Activated naive CD4-positive, alpha-beta T cell treated with anti-CD3 and anti-CD28 coated beads, Interleukin-2, amount 50 U/mL, for 72 hours (primary cell): ENCODE measurements at places on chromosomes 13 and 19.

GRCh38 chr19:51142119-51142518 is at the start of gene SIGLEC7:
Gene SIGLEC7 (plus strand): TSS chr19:51142301. CDS start chr19:51142370, 69 bp downstream.
- no peak for DNase-seq

GRCh38 chr13:44311011-44311780 is 62.4 kb upstream of the SERP2 start:
- DNase-seq: no peak

DNA sequence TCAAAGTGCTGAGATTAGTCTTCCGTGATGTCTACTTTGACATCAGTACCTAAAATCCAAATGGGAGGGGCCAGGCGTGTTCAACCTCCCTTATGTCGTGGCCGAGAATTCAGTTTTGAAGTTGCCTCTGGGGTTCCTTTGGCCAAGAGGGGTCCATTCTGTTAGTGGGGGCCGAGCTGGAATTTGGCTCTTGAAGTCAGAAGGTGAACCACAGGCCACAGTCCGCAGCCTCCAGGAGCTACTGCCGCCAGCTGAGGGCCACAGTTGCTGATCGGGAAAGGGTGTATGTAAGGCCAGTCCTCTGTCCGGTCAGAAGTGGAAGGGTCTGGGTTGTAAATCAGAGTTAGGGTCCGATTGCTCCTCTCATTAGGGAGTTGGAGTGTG is 31.0 kb downstream of the ATP11A start:
- DNase-seq: no peak

- no peak for DNase-seq
Measured at GRCh38 chr13:29901710-29902631, 51.6 kb upstream of the UBL3 start.

- DNase-seq: no peak
Measured at GRCh38 chr13:45456196-45456972, 8.4 kb upstream of the COG3 start.

GRCh38 chr13:33453936-33454335 is 168.4 kb upstream of the STARD13 start:
- DNase-seq: no peak

GRCh38 chr13:68078874-68079273 is 848.7 kb upstream of the PCDH9 start:
- no peak for DNase-seq

- no peak for DNase-seq
Measured at GRCh38 chr19:4267901-4268815, 10.9 kb upstream of the SHD start.

DNA sequence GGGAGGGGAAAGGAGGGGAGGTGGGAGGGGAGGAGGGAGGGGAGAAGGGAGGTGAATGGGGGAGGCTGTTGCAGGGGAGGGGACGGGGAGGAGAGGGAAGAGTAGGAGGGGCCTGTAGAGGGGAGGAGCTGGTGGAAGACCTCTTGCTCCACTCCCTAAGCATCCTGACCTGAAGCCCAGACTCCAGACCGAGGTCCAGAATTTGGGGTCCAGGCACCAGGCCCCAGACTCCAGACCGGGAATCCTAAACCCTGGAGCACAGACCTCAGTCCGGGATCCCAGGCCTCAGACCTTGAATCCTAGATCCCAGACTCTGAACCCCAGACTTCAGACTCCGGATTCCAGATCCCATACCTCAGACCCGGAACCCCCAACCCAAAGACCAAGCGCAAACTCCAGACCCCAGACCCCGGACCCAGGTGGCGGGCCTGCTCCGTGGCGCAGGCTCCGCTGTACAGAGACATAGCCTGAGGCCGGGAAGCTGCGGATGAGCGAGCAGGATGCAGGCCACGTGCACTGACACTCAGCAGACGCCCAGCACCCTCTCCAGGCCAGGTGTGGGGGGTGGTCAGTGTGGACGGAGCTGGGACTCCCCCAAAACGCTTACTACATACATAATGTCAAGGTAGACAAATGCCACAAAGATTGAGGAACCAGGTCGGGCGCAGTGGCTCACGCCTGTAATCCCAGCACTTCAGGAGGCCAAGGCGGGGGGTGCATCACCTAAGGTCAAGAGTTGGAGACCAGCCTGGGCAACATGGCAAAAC is 710 bp upstream of the BTBD2 start:
- DNase-seq: no peak

- DNase-seq: no peak
Measured at GRCh38 chr13:101139081-101139480, 277.2 kb downstream of the NALCN start.

DNA sequence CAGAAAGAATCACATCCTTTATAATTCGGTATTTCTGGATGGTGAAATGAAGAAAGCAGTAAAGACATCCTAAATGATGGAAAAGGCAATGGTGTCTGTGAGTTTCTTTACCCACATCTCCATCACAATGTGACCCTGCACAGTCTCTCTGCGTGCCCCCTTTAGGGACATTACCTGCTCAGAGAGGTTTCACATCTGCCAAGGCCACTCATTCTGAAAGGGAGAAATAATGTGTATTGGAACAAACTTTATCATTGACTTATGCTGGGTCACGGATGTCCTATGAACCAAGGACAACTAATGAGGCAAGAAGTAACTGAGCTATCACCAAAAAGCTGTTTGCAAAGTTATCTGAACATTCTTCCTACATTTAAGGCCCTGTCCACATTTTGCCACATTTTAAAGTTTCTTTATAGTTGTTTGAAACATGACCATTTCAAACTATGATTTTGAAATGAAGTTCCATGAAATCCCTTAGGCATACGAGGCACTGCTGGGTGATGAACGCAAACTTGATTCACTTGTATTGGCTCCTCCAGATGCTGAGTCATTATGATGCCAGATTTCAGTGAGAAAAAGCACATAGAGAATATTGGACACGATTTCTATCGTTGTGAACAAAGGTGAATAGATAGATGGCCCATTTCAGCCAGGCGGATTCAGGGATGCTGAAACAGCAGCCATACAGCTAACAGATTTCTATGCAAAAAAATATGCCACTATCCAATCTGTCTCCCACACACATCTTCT is 63.5 kb upstream of the HMGB1 start:
- no peak for DNase-seq

DNA sequence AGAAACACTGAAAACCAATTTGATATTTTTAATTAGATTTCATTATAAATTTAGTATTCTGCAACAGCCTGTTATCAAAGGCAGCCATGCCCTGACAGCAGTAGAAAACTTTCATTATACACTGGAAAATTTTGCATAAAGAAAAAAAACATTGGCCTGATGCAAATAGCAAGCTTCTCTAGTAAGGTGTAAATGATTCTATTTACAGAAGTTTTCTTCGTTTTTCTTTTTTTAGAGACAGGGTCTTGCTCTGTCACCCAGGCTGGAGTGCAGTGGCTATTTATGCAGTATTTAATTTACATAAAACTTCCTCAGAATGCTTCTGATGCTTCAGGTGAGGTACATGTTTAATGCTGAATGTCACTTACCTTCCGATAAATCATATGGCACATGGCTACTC is 67.0 kb downstream of the ABCC4 start:
- DNase-seq: no peak

GRCh38 chr13:61339054-61339621 is 76.5 kb downstream of the PCDH20 start:
- DNase-seq: no peak

DNA sequence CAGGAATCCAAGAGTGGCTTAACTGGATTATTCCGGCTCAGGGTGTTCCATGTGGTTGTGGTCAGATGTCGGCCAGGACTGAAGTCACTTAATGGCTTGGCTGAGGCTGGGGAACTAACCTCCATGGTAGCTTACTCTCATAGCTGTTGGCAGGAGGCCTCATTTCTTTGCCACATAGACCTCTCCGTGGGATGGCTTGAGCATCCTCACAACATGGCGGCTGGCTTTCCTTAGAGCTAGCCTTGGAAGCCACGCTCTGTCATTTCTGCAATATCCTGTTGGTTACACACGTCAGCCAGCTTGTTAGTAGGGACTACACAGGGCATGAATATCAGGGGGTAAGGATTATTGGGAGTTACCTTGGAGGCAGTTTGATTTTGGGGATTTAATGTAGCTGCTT is 5.1 kb downstream of the CRX start:
- no peak for DNase-seq

DNA sequence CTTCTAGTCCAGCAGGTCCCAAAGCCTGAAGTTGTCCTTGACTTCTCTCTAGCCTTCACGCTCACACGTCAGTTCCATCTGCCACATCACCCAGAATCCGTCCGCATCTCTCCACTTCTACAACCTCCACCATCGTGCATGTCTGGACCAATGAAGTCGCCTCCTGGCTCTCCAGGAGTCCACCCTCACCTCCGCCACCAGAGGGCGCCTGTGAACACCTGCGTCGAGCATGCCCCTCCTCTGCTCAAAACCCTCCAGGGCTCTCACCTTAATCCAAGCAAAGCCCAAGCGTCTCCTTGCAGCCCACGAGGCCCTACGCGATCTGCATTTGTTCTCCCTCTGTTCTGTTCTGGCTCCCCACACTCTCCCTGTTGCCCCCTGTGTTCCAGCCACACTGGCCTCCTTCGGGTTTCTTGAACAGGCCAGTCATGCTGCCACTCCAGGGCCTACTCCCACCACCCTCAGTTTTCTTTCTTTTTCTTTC is 3.7 kb downstream of the USHBP1 start:
- peak; percentile 88 for DNase-seq

DNA sequence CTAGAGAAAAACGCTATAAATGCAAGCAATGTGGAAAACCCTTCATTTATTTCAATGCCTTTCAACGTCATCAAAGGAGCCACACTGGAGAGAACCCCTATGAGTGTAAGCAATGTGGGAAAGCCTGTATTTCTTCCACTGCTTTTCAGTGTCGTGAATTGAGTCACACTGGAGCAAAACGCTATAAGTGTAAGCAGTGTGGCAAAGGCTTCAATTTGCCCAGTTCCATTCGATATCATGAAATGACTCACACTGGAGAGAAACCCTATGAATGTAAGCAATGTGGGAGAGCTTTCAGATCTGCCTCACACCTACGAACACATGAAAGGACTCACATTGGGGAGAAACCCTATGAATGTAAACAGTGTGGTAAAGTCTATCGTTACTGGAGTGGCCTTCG is 27.4 kb downstream of the ZNF20 start:
- DNase-seq: no peak

- no peak for DNase-seq
Measured at GRCh38 chr19:18107235-18107634, 9.7 kb downstream of the MAST3 start.

DNA sequence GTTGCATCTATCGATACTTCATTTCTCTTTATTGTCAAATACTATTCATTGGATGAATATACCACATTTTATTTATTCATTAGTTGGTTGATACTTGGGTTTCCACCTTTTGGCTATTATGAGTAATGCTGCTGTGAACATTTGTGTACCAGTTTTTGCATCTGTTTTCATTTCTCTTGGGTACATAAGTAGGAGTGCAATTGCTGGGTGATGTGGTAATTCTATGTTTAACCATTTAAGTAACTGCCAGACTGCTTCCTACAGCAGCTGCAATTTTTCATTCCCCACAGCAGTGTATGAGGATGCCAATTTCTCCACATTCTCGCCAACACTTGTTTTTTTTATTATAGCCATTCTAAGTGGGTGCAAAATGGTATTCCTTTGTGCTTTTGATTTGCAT is 2.6 kb downstream of the KCNJ14 start:
- DNase-seq: no peak

DNA sequence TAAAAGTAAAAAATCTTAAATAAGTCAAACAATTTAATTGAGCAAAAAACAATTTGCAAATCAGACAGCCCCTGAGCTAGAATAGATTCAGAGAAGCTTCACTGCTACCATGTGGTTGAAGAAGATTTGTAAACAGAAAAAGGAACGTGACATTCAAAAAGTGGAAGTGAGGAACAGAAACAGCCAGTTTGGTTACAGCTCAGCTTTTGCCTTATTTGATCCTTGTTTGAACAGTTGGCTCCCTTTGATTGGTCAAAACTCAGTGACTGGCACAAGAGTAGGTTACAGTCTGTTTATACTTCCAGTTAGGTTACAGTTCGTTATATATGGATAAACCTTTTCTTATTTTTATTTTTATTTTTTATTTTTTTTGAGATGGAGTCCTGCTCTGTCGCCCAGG is 5.8 kb downstream of the ZNF221 start:
- no peak for DNase-seq

DNA sequence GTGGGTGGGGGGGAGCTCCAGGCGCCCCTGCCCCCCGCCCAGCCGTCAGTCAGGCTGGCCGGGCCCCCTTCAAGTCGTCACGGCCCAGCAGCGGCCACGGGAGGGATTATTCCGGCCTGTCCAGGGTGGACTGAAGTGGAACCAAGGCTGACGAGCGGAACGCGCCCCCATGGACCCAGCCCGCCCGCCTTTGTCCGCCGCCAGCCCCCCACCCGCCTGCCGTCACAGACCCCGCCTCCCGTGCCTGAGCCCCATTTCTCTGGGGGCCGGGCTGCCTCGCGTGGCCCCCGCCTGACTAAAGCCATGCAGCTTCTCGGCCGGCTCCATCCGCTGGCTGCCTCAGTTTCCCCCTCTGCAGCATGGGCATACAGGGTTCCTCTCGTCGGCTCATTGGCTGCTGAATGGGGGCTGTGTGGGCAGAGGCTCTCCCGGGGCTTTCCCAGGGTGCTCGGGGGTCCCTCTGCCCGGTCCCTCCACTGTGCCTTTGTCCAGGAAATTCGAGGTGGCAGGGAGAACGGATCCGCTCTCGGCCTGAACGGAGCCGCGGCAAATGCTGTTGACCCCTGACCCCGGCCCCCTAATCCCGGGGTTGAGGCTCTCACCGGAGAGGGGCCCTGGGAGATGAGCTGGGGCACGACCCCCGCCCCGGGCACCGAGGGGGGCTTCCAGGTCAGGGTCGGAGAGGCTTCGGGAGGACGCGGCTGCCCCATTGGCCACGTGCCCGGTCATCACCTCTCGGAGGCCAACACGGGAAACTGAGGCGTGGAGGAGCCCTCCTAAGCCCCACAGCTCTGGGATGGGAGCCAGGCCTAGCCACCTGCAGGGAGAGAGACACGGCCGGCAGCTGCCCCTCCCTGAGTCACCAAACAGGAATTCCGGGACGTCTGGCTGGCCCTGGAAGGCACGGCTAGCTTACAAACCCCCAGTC is 27.4 kb downstream of the EFNA2 start:
- no peak for DNase-seq

DNA sequence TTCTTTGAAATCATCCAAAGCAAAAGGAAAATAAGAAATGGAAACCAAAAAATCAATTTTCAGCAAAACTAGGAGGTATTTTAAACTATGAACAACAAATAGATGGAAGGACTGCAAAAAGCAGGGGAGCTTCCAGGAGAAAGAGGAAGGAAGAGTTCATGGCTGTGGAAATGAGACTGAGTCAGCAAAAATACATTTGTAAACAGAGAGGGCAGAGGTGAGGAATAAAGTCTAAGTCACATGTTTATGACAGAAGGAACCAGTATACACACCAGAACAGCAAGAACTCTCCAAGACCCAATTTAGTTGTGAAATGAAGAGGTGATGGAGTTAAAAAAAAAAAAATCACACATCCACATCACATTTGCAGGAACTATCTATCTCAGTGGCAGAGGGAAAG is 69.6 kb downstream of the RNASEH2B start:
- no peak for DNase-seq

DNA sequence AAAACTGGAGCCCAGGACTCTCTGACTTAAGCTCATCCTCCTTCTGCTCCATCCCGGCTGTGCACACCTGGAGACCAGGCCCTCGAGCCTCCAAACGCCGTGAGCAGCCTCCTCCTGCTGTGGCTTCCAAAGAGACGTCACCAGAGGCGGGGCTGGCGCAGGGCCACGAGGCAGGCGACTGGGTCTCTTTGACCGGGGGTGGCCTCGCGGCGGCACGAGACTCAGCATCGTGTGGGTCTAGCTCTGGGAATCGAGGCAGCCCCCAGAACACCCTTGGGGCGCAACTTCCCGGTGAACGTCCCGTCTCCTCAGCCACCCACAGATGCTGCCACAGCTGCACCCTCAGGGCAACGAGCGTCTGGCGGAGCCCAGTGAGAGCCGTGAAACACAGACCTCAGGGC is 22.8 kb downstream of the RASA3 start:
- DNase-seq: no peak

GRCh38 chr19:12052497-12053169 is at the start of gene ZNF878:
Gene ZNF878 (minus strand): TSS chr19:12052961. CDS start chr19:12052801, 160 bp downstream.
- peak; percentile 67 for DNase-seq
